ENCODE measurements at places on chromosomes 2 and 18.

GRCh38 chr2:179470992-179471391 lies 206.4 kb upstream of the SESTD1 start:
- DNase-seq, result no peak

DNA sequence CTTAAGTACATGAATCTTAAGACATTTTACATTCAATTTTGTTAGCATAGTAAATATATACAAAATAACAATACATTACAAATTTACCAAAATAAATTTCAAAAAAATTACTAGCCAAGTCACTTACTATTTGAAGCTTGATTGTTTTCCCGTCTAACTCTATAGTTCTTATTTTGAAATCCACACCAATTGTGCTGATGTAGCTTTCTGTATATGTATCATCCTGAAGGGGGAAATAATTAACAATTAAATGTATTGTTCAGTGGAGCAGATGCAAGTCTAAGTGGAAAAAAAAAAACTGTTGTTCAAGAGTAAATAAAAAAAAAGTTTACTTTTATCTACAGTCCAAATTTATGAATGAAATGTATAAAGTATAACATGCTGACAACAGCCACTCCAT lies 32.1 kb downstream of the RAB1A start:
- no peak for DNase-seq

DNA sequence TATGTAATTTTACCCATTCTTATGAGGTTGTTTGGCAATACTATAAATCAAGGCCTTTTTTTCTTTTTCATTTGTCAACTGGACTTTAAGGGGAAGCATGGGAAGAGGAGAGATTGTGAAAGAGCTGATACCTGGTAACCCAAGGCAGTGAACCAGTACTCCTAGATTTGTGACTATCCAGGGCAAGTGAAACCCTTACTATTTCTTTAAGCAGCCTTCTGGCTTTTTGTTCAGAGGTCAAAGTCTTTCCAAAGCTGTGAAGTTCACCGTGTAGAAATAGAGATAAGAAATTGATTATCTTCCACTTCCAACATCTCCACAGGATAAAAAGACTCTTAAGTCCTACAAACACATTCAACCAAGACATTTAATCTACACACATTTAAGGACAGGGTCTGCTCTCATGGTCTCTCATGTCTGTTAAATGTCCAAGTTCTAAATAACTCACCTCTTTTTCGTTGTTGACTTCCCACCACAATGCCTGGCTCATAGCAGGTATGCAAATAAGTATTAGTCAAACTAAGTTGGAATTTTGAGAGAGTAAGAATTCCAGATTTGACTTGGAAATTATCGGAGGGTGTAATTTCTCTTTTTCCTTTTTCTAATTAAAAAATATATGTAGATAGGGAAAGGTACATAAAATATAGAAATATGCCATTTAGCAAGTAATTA lies 485.8 kb downstream of the STK39 start:
- no peak for DNase-seq

DNA sequence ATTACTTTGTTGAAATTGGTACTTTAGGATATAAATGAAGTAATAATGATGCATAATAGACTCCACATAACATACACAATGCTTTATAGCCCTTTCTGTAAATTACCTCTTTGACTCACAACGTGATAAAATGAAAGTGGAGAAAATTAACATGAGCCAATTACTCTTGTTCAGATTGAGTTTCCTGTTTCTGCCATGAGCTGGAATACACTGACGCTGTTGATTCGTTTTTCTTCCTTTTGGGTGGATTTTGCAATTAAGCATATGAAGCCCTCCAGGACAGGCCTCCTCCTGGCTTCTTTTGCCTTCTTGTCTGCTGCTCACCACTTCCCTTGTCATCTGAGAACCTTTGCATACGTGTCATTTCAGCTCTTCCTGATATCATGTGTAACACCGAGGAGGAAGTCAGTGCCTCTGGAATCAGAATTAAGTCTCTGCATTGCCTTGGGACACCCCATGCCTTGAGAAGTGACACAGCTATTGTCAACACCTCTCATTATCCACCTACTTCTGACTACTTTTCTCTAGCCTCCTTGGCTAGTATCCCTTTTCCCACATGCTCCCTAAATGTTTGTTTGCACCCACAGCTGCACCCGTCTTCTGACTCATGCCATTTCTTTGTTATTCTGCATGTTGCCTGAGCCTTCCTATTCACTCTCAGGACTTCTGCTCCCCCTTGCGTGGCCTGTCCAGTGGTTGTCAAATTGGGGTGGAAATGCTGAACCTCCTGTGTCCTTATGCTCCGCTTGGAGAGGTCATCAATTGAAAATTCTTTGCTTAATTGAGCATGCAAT lies 134.1 kb downstream of the FMNL2 start:
- DNase-seq, result no peak

GRCh38 chr18:21242141-21242779 lies at the start of gene GREB1L:
Gene GREB1L (plus strand): TSS chr18:21242232. CDS start chr18:21383519, 141,287 bp downstream.
- DNase-seq, result peak; percentile 68

- no peak for DNase-seq
Measured at GRCh38 chr2:185179743-185180142, 558.9 kb upstream of the FSIP2 start.

GRCh38 chr2:185433824-185434223 lies 304.8 kb upstream of the FSIP2 start:
- DNase-seq, result no peak

DNA sequence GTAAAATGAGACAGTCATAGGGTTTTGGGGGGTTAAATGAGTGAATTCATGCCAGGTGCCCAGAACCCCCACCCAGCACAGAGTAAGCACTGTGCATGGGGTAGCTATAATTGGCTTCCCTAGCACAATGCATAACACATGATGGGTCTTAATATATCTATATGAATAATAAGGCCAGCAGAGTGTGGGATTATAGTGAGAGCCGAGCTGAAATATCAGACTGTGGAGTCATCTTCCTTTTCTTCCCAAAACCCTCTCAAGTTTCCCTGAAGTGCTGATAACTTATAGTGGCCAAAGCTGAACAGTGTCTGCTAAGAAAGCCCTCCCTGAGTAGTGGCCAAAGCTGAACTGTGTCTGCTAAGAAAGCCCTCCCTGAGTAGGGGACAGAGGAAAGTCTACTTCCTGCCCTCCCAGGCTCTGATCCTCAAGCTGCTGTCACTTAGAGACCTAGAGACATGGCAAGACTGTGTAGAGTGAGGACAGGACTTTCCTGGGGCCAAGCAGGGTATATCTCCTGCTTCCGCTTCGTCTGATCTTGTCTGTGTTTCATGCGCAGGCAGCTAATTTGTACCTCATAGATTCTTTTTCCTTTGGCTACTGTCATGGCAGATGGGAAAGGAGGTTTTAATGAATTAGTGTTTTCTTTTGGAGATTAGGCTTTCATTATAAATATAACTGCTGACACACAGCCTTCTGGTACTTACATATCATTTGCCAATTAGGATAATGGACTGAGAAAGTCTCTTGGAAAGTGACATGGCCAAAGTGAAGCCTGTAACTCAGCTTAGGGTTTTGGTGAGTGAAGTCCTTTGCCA lies 94.9 kb downstream of the FHOD3 start:
- no peak for DNase-seq

DNA sequence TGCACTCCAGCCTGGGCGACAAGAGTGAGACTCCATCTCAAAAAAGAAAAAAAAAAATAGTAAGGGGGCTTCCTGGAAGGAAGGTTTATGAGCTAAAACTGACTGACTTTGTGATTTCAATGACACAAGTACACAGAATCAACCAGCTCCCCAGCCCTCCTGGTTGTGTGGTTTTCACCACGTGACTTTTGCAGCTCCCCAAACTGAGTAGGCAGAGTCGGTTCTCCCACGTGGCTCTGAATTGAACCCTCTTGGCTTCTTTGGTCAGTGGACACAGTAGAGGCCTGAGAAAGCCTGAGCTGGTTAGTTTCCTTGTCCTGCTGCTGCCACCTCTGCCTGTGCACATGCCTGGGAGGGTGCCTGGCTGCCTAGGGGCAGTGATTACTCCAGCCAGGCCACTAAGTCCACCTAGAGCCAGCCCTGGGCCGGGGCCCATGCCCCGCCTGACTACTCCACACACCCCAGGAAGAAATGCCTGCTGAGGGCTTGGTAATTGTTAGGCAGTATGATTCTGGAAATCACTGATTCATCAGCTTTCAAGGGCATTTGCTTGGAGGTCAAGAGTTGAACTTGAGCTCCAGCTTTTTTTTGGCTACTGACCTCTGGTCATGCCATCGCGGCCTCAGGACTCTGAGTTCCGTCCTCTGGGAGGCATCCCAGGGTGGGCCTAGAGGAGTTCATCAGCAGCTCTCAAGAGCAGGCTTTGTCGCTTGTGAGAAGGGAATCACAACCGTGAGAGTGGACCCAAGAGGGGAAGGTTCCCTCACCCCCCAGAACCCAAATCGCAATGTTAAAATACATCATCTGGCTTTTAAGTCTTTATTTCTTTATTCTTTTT lies 431.9 kb upstream of the HS6ST1 start:
- DNase-seq, result no peak

GRCh38 chr2:168424971-168425370 lies 31.1 kb upstream of the CERS6 start:
- no peak for DNase-seq

GRCh38 chr2:152415231-152415642 lies 80.3 kb downstream of the FMNL2 start:
- DNase-seq, result no peak

- DNase-seq, result peak; percentile 8
Measured at GRCh38 chr18:13543811-13544732, 182.3 kb downstream of the FAM210A start.

GRCh38 chr18:48713309-48713708 lies 174.5 kb downstream of the CTIF start:
- DNase-seq, result peak; percentile 90

DNA sequence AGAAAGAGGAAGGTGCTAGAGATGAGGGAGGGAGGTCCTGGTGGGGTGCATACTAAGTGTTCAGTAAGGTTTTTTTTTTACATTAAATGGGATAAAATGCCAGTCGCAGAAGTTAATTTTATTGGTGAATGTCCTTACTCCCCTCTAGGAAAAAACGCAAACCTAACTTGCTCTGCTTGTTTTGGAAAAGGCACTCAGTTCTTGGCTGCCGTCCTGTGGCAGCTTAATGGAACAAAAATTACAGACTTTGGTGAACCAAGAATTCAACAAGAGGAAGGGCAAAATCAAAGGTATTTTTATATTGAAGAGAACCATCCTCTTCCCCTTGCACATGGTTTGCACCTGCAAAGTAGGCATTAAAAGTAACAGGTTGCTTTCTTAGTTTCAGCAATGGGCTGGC lies 12.7 kb upstream of the IL18R1 start:
- DNase-seq, result peak; percentile 39

DNA sequence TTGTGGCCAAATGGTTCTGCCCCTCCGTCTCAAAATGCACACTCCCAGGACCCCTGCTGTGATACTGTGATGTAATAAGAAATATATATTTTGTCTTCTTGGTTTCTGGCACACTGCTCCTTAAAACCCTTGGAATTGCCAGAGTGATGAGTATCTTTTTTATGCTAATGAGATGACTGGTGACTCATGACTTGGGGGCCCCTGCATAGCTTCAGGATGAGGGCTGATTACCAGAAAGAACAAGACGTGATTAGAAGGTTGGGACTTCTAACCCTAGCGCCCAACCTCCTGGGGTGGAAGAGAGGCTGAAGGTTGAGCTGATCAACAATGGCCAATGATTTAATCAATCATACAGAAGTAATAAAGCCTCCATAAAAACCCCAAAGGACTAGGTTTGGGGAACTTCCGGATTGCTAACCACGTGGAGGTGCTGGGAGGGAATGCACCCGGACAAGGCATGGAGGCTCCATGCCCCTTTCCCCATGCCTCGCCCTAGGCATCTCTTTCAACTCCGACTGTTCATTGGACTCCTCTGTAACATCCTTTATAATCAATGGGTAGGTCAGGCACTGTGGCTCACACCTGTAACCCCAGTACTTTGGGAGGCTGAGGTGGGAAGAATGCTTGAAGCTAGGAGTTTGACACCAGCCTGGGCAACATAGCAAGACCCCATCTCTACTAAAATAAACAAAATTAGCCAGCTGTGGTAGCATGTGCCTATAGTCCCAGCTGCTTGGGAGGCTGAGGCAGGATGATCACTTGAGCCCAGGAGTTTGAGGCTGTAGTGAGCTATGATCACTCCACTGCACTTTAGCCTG lies 89.1 kb downstream of the HS1BP3 start:
- no peak for DNase-seq

DNA sequence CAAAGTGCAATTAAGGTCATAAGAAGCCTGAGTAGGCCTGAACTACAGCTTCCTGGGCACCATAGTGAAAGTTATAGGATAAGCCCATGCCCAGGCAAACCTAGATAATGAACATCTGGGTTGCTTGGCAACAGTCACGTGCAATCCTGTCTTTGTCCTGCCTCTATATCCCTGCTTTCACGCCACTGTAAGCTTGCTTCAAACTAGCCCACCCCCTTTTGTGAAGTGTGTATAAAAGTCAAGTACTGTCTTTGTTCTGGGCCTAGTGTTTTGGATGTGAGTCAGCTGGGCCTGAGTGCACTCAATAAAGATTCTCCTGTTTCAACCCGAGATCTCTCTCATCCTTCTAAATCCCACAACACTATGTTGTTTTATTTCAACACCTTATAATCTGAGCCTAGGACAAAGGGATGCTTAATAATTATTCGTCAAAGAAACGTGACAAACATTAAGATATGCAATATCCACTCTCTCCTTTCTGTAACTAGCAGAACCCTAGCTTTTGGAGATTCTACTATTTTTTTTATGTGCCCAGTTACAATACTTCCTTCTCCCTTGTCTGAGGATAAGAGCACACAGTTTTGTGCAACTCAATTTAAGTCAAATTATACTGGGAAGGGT lies 927.8 kb downstream of the SUCLG1 start:
- DNase-seq, result no peak

GRCh38 chr2:150697596-150697995 lies 210.1 kb upstream of the RND3 start:
- no peak for DNase-seq

DNA sequence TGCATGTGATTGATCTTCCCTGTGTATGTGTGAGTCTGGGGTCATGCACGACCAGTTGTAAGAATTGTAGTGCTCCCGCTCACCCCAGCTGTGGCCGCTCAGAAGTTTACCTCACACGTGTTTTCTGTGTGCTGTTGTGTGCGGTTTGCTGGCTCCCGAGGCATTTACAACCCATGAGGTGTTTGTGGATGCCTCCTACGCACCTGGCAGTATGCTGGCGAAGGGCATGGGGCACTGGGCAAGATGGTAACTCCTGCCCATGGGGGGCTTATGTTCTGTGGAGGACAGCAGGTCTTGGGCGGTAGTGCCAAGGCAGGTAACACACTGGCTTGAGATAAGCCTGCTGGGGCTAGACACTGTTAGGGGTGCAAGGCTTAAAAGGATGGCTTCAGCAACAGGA lies 102.6 kb upstream of the HS6ST1 start:
- DNase-seq, result peak; percentile 12

DNA sequence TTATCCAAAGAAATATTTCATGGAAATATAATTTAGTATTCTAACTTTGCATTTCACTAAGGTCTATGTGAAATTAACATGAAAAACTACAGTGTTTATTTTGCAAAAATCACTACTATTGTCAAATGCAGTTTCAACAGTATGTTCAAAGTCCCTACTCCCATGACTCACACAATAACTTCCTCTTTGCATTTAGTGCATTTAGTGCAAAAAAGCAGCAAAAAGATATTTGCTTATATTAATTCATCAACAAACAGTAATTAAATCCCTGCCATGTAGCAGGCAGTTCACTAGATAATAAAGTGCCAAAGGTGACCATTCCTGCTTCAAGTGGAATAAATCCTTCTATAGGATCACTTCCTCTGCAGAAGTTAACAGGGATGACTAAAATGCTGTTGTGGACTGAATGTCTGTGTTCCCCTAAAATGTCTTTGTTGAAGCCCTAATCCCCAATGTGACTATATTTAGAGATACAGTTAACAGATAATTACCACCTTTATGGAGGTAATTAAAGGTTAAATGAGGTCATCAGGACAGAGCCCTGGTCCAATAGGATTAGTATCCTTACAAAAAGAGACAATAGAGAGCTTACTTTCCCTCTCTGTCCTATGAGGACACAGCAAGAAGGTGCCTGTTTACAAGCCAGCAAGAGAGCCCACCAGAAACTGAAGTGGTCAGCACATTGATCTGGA lies 61.7 kb downstream of the STK39 start:
- no peak for DNase-seq
